ENCODE measurements at places on chromosomes 2 and 18. TPM values are rescaled to one million over a fixed set of nuclear protein-coding genes. Genes with fewer than 3 reads are reported as not detected.

DNA sequence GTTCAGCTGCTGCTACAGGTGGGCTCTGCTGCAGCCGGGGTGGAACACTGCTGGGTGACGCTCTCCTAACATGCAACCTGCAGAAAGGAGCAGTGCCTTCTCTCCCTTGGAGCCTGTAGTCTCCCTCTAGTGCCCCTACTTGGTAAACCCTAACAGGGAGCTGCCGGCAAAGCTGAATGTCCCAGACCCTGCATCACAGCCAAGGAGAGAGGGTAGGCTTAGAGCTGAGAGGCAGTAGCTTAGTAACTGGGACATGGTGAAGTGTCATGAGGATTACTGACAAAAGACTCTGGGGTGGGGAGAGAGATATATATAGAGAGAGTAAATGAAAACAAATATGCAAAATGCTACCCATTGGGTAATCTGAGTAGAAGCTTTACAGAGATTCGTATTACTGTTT, 9.9 kb downstream of the NCAPH start:
- DNase-seq, result no peak

GRCh38 chr2:66814916-66815315, 380.0 kb downstream of the MEIS1 start:
- no peak for DNase-seq

- no peak for DNase-seq
Measured at GRCh38 chr2:178829981-178830380, 22.8 kb upstream of the TTN start.

DNA sequence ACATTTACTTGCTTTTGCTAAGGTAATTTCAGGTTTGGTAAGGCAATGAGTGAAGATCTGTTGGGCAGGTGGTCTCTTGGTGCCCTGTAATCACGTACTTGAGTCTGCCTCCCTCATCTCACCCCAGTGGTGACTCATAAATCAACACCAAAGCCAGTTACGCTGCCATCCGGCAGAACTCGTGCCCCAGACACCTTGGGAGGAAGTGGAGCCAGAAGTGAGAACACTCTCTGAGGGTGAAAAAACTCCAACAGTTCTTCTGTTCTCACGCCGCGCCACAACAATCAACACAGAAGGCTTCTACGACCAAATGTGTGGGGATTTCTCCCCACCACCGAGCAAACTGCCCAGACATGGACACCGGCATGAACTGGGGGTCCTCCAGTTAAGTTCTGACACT, 206.2 kb downstream of the ARL4C start:
- peak; percentile 72 for DNase-seq

- DNase-seq, result no peak
Measured at GRCh38 chr2:133553251-133553650, 15.0 kb downstream of the NCKAP5 start.

- DNase-seq, result no peak
Measured at GRCh38 chr18:3758531-3758930, 308.6 kb downstream of the TGIF1 start.

DNA sequence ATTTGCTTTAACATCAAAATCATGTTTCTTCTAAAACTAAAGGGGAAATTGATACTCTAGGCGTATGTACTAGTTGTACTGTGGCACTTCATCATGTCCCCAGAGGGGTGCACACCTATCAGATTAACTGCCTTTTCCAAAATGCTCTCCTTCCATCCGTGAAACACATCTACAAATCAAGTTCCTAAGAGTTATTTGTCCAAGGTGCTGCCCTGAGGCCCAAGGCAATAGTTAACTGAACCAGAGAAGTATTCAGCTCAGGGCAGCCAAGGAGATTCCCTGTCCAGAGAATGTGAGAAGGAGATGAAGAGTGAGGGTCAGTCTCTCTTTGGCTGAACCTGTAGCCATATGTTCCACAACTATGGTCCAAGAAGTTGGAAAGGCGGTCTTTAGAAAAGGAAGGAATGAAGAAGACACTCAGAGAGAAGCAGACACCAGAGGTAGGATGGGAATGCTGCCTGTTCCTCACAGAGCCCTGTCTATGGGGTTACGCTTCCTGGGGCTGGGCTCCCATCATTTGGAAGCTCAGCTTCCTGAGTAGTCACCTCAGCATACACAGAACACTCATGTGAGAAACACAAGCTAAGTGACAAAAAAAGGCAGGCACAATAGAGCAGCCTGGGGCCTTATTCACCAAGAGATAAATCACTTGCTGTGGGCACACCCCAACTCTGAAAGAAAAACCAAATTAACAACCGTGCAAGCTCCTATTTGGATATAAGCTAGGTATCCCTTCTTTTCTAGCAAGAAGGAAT, 55.6 kb downstream of the ANKRD44 start:
- DNase-seq, result no peak

DNA sequence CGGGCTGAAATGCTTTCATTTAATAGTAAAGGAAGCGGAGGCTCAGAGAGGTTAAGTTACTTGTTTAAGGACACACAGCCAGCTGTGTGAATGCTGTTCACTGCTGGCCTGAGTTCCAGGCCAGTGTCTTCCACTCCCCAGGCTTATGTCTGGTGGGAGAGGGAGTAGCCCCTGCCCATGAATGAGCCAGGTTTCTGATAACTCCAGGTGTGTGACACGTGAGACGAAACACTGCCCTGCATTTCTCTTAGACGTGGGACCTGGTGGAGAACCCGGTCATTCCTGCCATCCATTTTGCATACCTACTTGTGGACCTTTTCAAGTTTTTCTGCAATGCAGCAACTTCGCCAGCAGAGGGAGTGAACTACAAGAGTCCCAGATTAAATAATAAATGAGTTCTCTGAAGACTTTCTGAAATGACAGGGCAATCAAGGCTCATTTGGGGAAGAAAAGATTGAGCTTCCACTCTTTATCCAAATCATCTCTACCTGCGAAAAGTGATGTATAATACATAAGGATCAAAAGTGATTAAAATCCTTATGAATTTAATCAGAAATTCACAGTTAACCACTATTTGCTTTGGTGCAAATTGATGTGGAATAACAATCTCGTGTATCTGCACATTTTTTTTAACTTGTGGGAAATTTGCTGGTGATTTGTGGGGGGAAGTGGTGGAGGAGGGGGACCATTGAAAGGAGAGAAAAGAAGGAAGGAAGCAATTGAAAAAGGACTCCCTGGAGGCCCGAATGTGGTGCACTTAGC, 79.4 kb upstream of the ASB18 start:
- no peak for DNase-seq

DNA sequence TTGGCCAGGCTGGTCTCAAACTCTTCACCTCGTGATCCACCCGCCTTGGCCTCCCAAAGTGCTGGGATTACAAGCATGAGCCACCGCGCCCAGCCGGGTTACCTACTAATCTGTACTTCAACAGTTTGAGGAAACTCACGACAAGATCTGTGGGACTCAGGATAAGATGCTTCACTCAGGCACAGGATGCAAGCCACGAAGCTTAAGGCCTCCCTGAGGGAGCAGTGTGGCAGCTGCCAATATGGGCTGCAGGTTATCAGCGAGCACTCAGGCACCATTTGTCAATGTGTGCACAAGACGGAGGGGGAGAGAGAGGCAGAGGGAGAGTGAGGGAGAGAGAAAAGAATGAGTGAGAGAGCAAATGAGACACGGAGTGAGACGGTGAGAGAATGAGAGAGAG, 173.6 kb upstream of the RAB6C start:
- no peak for DNase-seq

GRCh38 chr2:121521359-121521758, 9.3 kb upstream of the RNU4ATAC start:
- no peak for DNase-seq

Gene FN1
- total RNA-seq, result 0.71 TPM

Gene MC4R
- not detected for total RNA-seq
